ENCODE measurements at places on chromosomes 1 and 21.

DNA sequence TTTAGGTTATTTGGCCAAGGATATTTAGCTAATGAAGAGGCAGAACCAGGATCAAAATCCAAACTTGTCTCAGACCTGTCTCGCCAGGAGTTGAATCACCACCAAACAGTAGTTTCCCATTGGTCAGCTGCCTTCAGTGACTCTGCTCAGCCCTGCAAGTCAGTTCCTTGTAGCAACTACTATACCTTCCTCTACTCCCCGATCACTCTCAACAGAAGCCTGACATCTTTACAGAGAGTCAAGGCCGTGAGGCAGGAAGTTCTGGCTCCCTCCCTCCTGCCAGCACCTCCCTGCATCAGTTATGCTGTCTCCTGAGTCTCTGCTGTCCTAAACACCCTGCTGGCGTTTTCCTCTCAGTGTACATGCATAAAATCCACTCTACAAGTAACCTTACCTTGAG is 13.2 kb downstream of the PSMD4 start:
- no peak for DNase-seq

GRCh38 chr1:235470741-235471439 is 33.4 kb downstream of the B3GALNT2 start:
- DNase-seq, result no peak

DNA sequence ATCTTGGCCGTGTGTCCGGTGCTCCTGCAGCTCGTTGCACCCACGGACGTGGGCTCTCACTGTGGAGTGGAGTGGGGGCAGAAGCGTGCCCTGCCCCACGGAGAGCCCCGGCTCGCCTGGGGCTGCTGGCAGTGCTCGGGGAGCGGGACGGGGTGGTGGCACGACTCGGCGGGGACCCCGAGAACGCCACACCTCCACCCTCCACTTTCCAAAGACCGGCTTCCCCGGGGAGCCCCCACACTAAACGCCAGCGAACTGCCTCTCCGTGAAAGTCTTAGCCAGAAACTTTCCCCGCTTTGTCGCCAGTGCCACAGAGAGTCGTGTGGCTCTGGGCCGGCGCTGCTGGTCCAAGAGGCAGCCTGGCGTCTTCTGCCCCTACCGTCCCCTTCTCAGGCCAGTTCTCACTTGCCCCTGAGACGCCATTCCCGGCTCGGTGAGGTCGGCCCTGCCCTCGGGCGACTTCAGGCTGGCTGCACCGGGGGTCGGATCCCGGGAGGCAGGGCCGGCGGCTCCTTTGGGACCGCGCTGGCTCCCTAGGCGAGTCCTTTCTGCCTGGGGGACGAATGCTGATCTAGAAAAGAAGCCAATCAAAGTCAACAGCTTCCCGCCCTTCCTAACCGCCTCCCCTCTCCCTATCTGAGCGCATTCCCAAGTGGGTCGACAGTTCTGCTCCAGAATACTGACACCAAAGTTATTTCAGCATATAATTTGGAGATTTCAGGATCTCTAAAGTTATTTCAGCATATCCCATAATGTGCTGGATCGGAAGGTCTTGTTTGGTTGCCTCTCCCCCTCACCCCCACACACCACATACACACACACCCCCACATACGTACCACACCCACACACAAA is 2.6 kb upstream of the SAMD13 start:
- DNase-seq, result peak; percentile 53

DNA sequence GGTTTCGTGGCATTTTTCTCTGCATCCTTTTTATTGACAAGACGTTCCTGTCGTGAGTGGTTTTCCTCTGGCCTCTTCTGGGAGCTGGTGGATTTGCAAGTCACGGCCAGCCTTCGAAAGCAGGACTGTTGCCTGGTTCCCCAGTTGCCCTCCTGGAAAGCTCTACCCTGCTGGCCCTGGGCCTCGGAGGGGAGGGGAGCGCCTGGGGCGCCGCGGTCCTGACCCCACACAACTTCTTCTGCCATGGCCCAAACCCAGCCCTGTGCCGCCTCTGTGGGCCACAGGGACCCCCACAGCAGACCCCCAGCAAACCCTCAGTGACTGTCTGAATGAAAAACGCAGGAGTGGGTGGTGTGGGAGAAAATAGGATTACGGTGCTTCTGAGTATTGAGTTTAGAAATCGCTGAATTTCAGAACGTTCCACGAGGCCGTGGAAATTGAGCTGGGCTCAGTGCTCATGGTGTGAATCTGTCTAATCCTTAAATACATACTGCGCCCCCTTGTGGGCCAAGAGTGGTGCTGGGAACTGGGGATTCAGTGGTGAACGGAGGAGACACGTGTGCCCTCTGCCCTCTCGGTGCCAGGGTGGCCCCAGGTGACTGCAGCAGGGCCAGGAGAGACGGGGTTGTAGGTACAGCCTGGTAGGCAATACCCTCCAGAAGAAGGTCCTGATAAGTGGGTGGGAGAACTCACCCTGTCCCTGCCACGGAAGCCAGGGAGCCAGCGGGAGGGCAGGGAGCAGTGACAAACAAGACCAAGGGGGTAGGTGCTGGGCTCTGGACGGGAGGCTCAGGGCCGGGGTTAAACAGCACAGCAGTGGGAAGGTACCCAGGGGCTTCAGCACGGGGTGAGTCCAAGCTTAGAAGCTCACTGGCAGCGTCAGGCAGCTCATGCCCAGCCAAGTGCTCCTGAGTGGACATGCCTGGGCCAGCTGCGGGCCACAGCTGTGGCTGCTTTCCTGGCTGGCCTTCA is 101.2 kb upstream of the COL6A1 start:
- peak; percentile 96 for DNase-seq

GRCh38 chr21:36263797-36264196 is 56.2 kb upstream of the MORC3 start:
- no peak for DNase-seq

- DNase-seq, result no peak
These were observed 154.2 kb downstream of the PTGER3 start for GRCh38 chr1:70893381-70893780.

DNA sequence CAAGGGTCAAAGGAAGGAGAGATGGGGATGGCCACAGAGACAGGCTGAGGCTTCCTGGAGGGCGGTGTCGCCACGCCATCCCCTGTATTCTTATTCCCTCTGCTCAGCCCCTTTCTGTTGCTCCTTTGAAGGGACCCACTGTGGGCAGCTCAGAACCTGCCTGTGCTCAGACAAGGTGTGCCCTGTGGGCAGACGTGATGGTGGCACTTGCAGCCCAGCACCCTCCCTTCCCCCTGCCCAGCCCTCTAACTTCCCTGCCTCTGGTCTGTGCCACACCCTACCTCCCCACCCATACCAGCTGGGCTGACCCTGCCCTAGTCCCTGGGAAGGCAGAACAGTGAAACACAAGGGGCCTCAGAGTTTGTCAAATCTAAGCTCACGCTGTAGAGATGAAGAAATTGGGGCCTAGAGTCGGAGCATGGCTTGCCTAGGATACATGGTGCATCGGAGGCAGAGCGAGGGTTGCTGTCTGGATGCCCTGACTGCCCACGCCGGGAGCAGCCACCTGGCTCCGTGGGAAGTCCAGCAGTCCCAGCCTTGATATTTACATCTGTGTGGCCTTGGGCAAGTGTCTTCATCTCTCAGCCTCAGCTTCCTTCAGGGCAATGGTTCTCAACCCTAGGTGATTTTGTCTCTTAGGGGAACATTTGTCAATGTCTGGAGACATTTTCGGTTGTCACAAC is 68.6 kb upstream of the RUNX3 start:
- no peak for DNase-seq

DNA sequence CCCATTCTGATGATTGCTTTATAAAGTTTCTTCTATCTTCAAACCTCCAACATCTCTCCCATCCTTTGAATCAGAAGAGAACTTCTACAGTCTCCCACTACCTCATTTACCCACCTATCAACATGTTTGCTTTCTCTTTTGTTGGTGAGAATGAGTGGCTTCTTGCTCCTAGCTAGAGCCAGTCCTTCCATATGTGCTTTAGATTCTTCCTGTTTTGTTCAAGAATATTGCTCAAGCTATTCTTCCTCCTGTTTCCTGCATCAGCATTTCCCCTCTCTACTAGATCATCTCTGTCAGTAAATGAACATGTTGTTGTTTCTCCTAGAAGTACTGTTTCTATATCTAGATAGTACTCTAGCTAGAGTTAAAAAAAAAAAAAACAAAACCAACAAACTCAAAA is 6.3 kb downstream of the ATF6 start:
- no peak for DNase-seq

GRCh38 chr1:192993426-192994085 is 65.6 kb downstream of the UCHL5 start:
- DNase-seq, result peak; percentile 16

DNA sequence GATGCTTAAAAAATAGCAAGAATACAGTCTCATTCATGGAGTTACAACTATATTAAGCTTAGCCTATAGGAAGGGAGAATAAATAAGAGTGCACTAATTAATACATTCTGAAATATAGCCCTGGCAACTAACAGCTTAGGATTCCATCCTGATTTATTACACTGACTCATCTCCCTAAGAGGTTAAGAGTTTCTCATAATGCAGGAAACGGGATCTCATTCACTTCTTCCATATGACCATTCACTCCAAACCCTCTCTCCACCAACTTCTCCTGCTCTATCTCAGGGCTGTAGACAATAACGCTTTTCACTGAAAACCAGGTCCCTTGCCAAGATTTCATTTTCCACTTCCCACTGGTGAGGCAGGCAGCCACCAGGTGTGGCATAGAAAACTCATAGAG is 168.5 kb upstream of the PLD5 start:
- DNase-seq, result no peak

GRCh38 chr1:56524263-56524662 is 55.1 kb downstream of the PLPP3 start:
- DNase-seq, result no peak

DNA sequence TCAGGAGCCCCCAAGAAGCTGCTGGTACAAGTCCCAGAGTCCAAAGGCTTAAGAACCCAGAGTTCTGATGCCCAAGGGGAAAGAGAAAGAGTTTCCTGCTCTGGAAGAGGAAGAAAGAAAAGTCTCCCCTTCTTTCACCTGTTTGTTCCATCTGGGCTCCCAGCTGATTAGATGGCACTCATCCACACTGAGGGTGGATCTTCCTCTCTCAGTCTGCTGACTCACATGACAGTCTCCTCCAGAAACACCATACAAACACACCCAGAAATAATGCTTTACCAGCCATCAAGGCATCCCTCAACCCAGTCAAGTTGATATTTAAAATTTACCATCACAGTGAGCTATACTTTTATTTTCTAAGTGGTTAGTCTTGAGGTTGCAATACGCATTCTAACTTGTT is 257.9 kb downstream of the PAPPA2 start:
- DNase-seq, result no peak

DNA sequence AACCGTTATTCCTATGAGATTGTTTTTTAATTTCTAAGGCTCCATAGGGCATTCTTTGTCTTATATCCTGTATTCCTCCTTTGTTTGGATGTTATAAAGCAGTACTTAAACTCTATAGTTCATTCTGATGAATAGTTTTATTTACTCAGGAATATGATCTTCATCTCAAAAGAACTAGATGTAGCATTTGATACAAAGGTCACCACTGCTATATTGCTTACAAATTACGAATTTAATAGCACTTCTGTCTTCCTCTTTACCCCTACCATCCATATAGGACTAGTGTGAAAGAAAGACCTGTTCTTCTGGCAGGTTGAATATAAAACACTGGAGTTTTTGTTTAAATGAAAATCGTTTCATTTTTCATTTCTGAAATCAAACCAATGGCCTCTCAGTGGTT is 468.1 kb upstream of the CXADR start:
- no peak for DNase-seq

DNA sequence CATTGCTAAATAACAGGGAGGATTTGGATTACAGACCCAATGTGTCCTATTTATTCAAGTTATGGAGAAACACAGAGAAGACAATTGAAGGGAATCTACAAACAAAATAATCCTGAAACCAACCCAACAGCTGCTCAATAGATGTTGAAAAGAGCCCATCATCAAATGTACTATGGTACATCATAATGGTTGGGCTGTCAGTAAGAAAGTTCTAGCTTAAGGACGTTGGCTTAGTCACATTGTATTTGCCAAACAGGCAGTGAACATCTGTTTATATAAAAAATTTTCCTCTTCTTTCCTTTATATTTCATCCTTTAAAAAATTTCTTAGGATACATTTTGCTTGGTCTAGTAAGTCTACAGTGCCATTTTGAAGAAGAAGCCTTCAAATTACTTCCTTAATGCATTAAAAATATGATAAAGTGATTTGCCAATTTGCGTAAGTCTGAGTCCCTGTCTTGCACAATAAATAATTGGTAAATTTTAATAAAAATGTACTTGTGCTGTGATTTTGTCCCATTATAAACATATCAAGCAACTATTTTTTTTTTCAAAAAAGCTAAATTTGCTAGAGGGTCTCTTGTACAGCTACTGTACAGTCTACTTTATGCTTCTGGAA is 14.4 kb downstream of the MAP3K7CL start:
- DNase-seq, result no peak

GRCh38 chr1:201530741-201531531 is 8.0 kb upstream of the NAV1 start:
- DNase-seq, result peak; percentile 90

- DNase-seq, result no peak
These were observed 61.0 kb downstream of the TOR3A start for GRCh38 chr1:179142889-179143299.

DNA sequence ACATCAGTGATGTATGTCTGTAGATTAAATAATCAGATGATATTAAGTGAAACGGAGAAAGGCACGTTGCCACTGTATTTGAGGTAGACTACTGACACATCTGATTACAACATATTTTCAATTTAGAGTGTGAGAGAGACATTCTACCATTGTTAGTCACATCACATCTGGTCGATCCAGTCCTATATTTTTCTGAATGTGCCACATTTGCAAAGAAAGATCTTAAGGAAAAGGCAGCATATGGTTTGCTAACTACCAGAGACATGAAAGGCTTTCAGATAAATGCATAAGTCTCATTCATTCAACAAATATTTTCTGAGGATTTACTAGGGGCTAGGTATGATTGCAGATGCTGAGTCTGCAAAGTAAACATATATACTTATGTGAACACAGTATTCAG is 114.3 kb upstream of the RUNX1 start:
- no peak for DNase-seq

- no peak for DNase-seq
These were observed 208 bp upstream of the MYBPH start for GRCh38 chr1:203175827-203176241.

- DNase-seq, result no peak
These were observed 53.4 kb downstream of the KRTAP19-8 start for GRCh38 chr21:30984889-30985288.

GRCh38 chr1:186374303-186375151 is 526 bp downstream of the TPR start:
- DNase-seq, result peak; percentile 57

DNA sequence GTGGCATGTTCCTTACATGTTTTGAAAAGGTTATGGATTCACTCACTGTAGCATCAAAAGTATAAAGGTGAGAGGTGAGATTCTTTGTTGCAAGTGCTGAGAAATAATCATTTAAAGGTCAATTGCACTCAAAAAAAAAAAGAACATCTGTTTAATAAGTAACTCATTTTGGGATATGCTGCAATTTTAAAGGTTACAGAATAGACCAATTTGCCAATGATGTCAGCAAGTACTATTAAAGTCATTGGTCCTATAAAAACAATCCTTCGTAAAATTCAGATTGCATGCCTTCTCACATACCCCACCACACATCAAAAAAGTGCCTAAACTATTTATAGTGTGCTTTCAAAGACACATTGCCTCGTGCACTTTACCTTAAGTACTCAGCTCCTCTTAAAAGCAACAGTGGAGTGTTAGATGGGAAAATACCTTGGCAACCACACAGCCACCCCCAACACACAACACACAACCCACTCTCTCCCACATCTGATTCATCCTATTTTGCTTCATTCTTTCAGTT is 218.2 kb upstream of the ADGRL2 start:
- no peak for DNase-seq
